ENCODE measurements at places on chromosomes 13 and 19.
A peak's percentile ranks its signal among the peaks of the same experiment; 100 is the strongest.

DNA sequence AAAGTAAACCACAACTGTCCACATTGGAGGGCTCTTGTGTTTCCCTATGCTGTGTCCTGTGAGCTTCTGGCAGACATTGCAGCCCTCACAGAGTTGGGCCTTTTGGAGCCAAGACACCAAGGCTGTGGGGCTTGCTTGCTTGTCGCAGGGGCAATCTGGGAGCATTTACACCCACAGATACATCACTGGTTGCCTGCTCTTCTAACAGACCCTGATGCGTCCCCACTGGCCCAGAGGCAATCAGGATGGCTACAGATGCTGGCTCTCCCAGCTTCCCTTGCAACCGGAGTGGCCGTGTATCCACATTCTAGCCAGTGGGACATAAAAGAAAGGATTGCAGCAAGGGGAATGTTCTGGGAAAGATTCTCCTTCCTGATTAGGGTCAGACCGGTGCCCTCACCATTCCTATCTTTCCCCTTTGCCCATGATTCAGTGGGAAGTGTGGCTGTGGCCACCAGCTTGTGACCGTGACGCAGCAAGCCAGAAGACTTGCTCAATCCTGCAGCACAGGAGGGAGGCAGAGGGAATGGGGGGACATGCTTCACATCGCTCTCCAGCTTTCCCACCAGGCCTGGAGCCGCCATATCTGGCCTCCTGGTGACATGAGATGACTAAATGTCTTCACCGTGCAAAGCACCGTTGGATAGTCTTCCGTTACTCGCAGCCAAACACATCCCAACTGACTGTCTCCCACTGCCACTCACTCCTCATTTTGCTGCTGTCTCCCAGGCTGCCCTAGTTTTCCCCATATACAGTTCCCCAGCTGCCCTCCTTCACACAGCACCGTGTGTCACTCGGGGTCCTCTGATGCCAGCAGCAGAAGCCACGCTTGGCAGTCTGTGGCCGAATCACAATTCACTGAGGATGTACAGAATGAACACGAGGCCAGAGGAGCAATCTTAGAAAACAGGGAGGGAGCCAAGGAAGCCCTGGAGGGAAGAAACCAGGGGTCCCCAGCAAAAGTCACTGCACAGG is 151.0 kb downstream of the DPF1 start:
- DNase-seq, result no peak

GRCh38 chr13:41004875-41005693 is 14.0 kb downstream of the ELF1 start:
- DNase-seq, result no peak

DNA sequence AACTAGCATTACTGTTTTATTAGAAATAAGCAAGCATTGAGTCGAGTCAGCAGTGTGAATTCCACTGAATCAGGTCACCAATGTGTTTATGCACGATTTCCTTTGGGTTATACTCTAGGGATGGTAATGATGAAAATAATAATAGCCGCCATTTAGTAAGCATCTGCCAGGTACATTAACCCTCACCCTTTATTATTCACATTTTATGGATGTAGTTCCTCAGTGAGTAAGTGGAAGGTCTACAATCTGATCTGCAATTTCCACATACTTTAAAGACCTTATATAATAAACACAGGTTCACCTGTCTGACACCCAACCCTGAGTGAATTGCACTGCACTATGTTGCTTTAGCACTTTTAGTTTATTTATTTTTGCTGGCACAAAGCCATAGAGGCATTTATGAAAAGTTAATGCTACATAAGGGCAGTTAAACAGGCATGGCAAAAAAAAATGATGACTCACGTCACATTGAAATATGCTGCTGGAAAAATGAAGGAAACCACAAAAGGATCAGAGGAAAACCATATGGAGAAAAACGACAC is 122.4 kb downstream of the TRPC4 start:
- DNase-seq, result no peak

GRCh38 chr19:52369559-52370340 is at the start of gene ZNF880:
ZNF880 (plus strand) TSS chr19:52369923; CDS start chr19:52369966, 43 bp downstream.
- peak; percentile 81 for DNase-seq

- DNase-seq, result no peak
Observed at GRCh38 chr13:49455007-49455398, 10.9 kb downstream of the SETDB2 start.

GRCh38 chr19:11652056-11652455 is 54.8 kb downstream of the ZNF627 start:
- DNase-seq, result no peak

DNA sequence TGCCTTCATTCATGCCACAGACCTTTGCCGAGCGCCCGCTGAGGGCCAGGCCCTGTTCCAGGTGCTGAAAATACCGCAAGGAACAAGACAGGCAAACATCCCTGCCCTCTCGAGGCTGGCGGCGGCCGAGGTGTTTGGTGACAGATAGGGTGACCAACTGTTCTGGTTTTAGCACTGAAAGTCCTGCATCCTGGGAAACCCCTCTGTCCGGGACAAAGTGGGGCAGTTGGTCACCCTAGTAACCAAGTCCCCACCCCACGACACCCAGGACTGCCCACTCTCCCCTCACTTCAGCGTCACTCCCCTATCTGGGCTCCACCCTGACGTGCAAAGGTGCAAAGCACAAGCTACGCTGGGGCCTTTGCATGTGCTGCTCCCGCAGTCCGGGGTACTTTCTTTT is 17.3 kb downstream of the ZBTB7A start:
- DNase-seq, result no peak

GRCh38 chr19:17942181-17942580 is 9.4 kb downstream of the CCDC124 start:
- no peak for DNase-seq

- DNase-seq, result no peak
Observed at GRCh38 chr13:95741584-95742563, 64.9 kb downstream of the DNAJC3 start.

GRCh38 chr19:58279925-58280316 is 1.2 kb downstream of the ZNF8 start:
- DNase-seq, result no peak

GRCh38 chr19:2060884-2061494 is 9.9 kb upstream of the MKNK2 start:
- DNase-seq, result peak; percentile 43

- no peak for DNase-seq
Observed at GRCh38 chr13:42364613-42365000, 92.7 kb downstream of the AKAP11 start.

- DNase-seq, result no peak
Observed at GRCh38 chr19:19542507-19542906, 4.4 kb downstream of the CILP2 start.

- DNase-seq, result no peak
Observed at GRCh38 chr19:6012426-6013170, 34.7 kb upstream of the RANBP3 start.

GRCh38 chr13:55869648-55870047 is 1271.1 kb upstream of the PRR20A start:
- DNase-seq, result no peak

- no peak for DNase-seq
Observed at GRCh38 chr19:11373885-11374432, 507 bp upstream of the SWSAP1 start.

- no peak for DNase-seq
Observed at GRCh38 chr13:98273824-98274742, 97.0 kb upstream of the RNF113B start.

- DNase-seq, result no peak
Observed at GRCh38 chr13:44676534-44676933, 100.4 kb upstream of the TSC22D1 start.

DNA sequence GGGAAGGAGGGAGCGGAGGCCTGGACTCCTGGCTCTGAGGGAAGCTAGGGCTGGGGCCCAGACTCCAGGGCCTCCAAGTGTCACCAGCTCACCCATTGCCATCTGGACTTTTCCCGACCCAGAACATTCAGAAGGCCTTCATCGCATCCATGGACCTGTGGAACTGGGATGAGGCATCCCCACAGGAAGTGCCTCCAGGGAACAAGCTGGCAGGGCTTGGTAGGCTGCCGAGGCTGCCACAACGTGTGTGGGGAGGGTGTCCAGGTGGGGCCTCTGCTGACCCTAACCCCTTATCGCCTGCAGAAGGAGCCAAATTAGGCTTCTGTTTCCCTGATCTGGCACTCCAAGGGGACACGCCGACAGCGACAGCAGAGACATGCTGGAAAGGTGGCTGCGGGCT is 767 bp downstream of the ETV2 start:
- no peak for DNase-seq

GRCh38 chr19:40025938-40026596 is 29.2 kb downstream of the ZNF546 start:
- no peak for DNase-seq

GRCh38 chr19:46753420-46754155 is 7.3 kb upstream of the STRN4 start:
- DNase-seq, result peak; percentile 51

DNA sequence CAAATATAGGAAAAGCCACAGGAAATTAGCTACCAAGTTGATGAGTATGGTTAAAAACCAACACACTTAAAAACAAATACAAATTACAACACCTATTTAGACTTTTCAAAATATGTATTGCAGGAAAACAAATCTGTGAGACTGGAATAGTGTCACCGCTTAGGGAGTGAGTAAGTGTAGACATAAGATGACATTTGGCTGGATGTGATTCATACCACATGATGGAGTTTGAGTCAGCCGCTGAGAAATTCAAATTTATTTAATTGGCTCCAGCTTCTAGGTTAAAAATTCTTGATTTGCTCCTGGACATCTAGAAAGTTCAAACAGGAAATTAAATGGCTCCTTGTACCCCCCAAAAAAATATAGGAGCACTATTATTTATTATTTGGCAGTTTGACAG is 531.7 kb downstream of the SLITRK1 start:
- DNase-seq, result no peak

GRCh38 chr13:38308736-38309135 is 40.9 kb upstream of the UFM1 start:
- DNase-seq, result no peak

- DNase-seq, result no peak
Observed at GRCh38 chr13:109273326-109273751, 513.0 kb downstream of the IRS2 start.

DNA sequence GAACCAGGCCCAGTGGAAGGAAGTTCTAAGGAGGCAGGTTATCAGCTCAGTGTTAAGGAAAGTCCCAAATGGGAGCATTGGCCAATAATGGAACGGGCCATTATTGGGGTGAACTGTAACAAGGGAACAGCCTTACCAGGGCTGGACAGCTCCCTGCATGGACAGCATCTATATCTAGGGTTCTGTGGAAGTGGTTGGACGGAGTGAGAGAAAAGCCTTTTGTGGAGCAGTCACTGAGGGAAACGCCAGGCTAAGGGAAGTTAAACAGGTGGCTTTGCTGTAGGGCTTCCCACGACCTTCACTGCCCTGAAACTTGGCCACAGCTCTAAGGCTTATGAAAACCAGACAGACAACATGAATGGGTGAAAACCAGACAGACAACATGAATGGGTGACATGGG is 17.0 kb downstream of the POU2F2 start:
- DNase-seq, result no peak

- no peak for DNase-seq
Observed at GRCh38 chr13:21578748-21579147, 25.2 kb downstream of the MICU2 start.

Measured in T-helper 2 cell treated with Interferon-gamma antibody and Interleukin-4, amounts not matched to agents 5 μg/mL and 100 μg/mL, for 36 hours (primary cell).